Suprapubic skin (tissue), 4 donors: ENCODE measurements at places on chromosomes 7 and 10. TPM values are rescaled to one million over a fixed set of nuclear protein-coding genes. Genes with fewer than 3 reads are reported as not detected.

Gene OLAH
- 0.26 TPM for total RNA-seq

- no peaks in the 10 kb centered on the region for H3K36me3 ChIP-seq
- H3K27ac ChIP-seq = no peak overlapping the region
- DNase-seq = no peak
- peaks cover 29% of the 10 kb centered on the region for H3K27me3 ChIP-seq
- H3K4me1 ChIP-seq = peaks cover 7% of the 10 kb centered on the region
- no peak overlapping the region for H3K4me3 ChIP-seq
These were observed 124.4 kb downstream of the ADARB2 start for GRCh38 chr10:1612908-1613307.

- no peaks in the 10 kb centered on the region for H3K27me3 ChIP-seq
- no peaks in the 10 kb centered on the region for H3K4me1 ChIP-seq
- no peak for DNase-seq
- no peaks in the 10 kb centered on the region for H3K36me3 ChIP-seq
- no peak within 1 kb of the TSS for H3K4me3 ChIP-seq
These were observed at the start of gene FRMPD2 for GRCh38 chr10:48274636-48275035. Gene FRMPD2 (minus strand): TSS chr10:48274696. CDS start chr10:48274567, 129 bp downstream.

DNA sequence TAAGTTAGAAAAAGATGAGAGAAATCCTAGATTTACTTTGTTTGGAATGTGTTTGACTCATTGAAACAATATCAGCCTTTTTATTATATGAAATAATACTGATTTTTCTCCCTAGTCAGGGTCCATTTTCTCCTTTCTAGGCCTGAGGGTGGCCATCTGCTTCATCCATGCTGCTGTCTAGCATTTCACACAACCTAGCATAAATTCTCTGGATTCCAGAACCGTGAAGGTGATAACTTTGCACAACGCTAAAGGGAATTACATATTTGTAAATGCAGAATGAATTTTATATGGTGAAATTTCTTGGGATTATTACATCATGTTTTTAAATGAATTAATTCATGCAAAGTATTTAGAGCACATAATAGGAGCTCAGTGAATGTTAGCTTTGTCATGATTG is 505.1 kb downstream of the INHBA start:
- no peaks in the 10 kb centered on the region for H3K4me1 ChIP-seq
- H3K27ac ChIP-seq = no peak overlapping the region
- H3K36me3 ChIP-seq = no peaks in the 10 kb centered on the region
- H3K4me3 ChIP-seq = no peak overlapping the region
- no peak for DNase-seq
